ENCODE measurements at places on chromosomes 7 and 10.

DNA sequence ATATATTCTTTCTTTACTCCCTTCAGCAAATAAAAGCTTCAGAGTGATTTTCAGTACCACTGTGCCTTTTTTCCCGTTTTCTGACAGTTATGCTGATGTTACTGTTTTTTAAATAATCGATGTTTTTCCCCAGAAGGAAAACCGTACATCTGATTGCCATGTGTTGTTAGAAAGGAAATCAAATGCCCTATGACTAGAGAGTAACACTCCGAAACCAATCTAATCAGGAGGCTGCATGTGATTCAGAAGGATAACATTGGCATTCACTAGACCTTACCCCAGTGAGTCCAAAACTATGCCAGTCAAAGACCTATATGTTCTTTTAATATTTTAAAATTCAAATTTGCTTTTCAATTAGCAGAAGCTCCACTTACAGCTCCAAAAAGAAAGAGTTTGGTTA lies 116.3 kb downstream of the TMEM26 start:
- no peak for DNase-seq

DNA sequence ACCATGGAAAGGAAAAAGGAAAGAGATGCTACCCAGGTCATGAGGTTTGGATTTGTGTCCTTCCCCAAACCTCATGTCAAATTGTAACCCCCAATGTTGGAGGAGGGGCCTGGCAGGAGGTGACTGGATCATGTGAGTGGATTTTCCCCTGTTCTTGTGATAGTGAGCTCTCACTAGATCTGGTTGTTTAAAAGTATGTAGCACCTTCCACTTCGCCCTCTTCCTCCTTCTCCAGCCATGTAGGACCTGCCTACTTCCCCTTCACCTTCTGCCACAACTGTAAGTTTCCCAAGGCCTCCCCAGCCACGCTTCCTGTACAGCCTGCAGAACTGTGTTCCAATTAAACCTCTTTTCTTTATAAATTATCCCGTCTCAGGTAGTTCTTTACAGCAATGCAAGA lies 113.9 kb downstream of the FAM107B start:
- DNase-seq: no peak

DNA sequence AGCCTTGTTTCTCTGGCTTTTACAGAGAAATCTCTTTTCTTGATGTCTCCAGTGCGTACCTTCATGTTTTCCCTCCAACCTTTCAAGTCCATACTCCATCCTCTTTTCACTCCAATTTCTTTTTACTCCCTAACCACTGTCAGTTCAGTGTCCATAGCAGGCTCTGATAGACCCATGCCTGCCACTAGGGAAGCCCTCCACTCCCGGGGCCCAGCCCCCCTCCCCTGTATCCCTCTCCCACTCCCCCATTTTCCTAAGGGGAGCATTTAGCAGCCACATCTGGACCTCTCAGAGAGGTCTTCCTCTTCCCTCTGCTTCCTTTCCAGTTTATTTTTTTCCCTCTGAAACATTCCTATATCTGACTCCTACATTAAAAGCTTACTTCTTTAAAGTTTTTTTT lies 33.1 kb downstream of the DENND11 start:
- no peak for DNase-seq

GRCh38 chr7:73719806-73720169 lies 319 bp upstream of the STX1A start:
- no peak for DNase-seq

DNA sequence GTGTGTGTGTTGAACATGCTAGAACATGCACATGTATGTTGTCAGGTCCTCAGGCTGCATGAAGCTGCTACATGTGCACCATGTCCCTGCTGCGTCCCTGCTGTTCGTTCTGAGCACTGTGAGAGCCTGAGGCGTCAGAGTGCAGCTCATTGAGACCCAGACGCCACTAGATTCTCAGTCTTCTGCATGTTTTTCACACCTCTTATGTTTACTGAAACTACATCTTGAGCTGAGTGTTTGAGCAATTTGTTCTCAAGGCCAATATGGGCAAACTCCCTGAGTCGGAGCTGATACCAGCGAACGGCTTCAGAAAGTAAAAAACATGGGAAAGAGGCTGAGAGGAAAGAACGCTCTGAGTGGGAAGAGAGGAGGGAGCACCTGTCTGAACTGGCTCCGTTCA lies 350.4 kb downstream of the PAXIP1 start:
- no peak for DNase-seq

DNA sequence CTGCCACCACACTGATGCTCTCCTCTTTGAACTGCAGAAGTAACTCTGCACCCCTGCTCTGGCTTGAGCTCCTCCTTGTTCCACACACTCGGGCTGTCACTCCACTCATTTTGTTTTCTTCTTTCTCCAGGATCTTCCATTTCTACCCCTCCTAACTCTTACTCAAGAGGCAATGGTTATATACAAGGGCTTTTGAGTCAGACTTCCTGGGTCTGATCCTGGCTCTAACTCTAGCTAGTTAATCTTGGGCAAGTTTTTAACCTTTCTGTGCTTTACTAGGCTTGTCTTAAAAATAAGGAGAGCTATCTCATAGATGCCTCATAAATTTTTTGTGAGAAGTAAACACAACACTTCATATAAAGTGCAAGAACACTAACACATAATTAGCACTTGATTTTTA lies 45.3 kb upstream of the GNAI1 start:
- DNase-seq: no peak

DNA sequence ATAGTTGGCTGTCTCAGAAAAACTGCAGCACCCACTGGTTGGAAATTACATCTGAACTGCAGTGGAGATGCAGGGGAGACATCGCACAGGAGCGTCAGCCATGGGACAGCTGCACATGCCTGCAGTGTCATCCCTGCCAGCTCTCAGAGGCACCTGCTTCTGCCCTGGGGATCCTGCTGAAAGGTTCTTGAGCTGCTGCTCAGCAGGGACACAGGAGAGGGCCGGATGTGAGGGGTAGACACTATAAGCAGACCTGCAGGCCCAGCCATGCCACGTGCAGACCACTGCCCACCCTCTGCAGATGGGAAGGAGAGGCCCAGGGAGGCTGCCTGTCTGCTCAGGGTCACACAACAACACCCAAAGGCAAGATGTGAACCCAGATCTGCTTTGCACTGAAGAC lies 601.4 kb downstream of the DNAJB6 start:
- DNase-seq: no peak

- no peak for DNase-seq
These were observed 5.8 kb upstream of the NCOA4 start for GRCh38 chr10:46035923-46036849.

GRCh38 chr10:133520193-133520738 lies 6.9 kb upstream of the CYP2E1 start:
- peak; percentile 65 for DNase-seq

- no peak for DNase-seq
These were observed 5.0 kb downstream of the ABCB8 start for GRCh38 chr7:151032936-151033863.

- DNase-seq: no peak
These were observed 11.9 kb upstream of the LRRC27 start for GRCh38 chr10:132319853-132320653.

DNA sequence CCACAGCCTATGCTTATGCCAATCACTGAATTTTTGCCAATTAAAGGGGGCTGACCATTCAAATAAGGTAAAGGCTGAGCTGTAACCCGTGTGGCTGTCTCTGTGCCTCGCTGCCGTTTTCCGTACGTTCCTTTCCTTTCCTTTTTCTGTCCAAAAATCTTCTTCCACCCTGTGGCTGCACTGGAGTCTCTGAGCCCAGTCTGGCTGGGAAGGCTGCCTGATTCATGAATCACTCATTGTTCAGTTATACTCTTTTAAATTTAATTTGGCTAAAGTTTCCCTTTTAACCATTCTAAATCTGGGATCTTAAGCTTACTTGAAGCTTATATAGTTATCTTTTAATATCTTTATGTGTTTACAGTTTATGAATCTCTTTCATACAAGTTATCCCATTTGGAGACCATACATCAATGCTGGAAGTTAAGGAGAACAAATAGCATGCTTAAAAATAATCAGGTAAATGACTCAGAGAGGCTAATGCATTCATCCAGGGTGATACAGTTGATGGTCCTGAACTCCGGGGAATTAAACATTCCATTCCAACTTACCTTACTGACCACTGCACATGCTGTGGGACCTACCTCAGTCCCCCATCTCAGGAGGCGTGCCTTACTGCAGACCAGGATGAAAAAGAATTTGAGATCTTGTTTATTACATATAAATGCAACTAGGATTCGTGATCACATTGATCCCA lies 385.3 kb upstream of the ADARB2 start:
- no peak for DNase-seq

DNA sequence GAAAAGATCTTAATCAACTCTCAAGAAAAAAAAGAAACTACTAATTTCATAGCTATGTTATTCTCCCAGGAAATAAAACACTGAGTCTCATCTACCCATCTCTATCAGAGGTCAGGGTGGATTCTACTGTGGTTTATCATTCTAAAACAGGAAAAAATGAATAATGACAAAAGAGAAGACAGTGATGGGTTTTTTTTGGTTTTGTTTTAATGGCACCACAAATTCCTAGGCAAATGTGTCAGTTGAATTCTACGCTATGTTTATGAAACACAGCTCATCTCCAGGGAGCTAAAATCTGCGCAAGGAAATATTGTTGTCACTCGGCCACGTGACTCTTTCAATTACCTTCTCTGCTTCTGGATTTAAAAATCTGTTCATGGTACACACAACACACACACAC lies 393.4 kb upstream of the SORCS1 start:
- no peak for DNase-seq

- DNase-seq: no peak
These were observed 125.8 kb downstream of the DOCK4 start for GRCh38 chr7:112080441-112080840.

- no peak for DNase-seq
These were observed 50.9 kb downstream of the ADCY1 start for GRCh38 chr7:45625067-45625466.

- no peak for DNase-seq
These were observed 124.1 kb upstream of the LAMB4 start for GRCh38 chr7:108254259-108254658.

GRCh38 chr7:144508702-144509101 lies 105.2 kb upstream of the NOBOX start:
- no peak for DNase-seq

- DNase-seq: no peak
These were observed 97.7 kb downstream of the HTR5A start for GRCh38 chr7:155167706-155168365.

GRCh38 chr10:80196950-80197315 lies 8.4 kb downstream of the ANXA11 start:
- no peak for DNase-seq

GRCh38 chr7:110573862-110574528 lies 516.9 kb upstream of the LRRN3 start:
- DNase-seq: no peak

- DNase-seq: no peak
These were observed 32.1 kb downstream of the EN2 start for GRCh38 chr7:155489862-155490696.

DNA sequence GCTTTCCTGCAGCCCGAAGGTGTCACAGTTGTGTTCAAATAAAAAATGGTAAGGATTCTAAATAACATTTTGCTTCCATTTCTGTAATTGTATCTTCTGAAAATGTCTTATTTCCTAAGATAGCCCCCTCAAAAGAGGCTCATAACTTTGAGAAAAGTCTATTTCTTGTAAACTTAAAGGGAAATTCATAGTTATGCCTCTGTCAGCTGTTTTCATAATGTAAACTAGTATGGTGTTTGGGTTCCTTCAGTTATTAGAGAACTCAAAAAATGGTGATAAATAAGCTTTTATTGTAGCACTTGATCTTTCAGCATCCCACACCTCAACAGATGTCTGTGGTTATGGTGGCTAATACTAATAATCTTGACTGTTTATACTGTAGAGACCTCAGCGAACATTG lies 57.1 kb downstream of the KLHDC10 start:
- no peak for DNase-seq

GRCh38 chr10:14240253-14241189 lies 90.2 kb downstream of the FRMD4A start:
- DNase-seq: no peak

DNA sequence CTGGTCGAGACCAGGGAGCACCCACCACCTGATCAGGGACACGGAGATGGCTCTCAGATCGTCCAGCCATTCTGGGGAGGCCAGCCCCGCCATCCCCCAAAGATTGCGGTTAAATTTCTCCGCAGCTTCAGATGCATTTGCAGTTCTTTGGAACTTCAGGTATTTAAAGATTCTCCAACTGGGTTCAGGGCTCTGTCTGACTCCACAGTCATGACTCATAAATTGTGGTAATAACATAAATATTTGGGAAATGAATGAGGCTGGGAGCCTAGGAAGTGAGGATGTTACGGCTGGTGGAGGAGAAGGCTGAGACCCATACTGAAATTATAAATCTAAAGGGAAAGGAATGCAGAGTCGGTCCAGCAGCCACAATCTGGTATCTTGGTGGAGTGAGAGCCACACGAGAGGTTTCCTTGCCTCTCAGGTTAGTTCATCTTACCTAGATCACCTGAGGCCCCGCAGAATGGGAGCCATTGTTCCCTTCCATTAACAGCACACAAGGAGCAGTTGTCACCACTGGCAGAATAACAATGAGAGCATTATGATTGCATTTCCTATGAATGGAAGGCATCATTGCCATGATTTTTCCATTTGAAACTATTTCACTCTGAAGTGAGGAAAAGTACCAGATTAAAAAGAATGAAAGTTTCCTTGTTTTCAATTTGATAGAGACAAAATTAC lies 26.7 kb upstream of the DNAJB6 start:
- DNase-seq: peak; percentile 13

DNA sequence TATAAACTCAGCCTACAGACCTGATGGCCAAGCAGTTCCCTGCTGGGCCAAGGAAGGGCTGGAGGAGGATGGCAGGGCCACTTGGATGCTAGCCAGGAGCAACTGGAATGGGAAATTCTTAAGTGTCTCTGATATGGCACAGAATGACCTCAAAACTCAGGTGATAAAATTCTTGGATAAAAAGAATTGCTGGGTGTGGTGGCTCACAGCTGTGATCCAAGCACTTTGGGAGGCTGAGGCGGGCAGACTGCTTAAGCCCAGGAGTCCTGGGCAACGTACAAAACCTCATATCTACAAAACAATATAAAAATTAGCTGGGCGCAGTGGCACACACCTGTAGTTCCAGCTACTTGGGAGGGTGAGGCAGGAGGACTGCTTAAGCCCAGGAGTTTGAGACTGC lies 14.0 kb upstream of the PKD1L1 start:
- DNase-seq: no peak

- no peak for DNase-seq
These were observed 243.0 kb downstream of the WDR37 start for GRCh38 chr10:1299041-1299726.

- no peak for DNase-seq
These were observed 448 bp upstream of the GOLGA7B start for GRCh38 chr10:97849103-97849686.

DNA sequence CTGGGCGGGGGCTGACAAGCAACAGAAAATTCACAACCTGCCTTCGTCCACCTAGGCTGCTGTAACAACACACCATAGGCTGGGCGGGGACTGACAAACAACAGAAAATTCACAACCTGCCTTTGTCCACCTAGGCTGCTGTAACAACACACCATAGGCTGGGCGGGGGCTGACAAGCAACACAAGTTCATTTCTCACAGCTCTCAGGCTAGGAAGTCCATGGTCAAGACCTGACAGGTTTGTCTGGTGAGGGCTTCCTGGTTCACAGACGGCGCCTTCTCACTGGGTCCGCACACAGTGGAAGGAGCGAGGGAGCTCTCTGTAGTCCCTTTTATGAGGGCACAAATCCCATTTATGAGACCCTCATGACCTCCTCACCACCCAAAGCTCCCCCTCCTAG lies 52.2 kb downstream of the DIP2C start:
- no peak for DNase-seq

Measured in NCI-H1048 (cell line).